H9 (cell line): ENCODE measurements at places on chromosomes 2 and 18.

DNA sequence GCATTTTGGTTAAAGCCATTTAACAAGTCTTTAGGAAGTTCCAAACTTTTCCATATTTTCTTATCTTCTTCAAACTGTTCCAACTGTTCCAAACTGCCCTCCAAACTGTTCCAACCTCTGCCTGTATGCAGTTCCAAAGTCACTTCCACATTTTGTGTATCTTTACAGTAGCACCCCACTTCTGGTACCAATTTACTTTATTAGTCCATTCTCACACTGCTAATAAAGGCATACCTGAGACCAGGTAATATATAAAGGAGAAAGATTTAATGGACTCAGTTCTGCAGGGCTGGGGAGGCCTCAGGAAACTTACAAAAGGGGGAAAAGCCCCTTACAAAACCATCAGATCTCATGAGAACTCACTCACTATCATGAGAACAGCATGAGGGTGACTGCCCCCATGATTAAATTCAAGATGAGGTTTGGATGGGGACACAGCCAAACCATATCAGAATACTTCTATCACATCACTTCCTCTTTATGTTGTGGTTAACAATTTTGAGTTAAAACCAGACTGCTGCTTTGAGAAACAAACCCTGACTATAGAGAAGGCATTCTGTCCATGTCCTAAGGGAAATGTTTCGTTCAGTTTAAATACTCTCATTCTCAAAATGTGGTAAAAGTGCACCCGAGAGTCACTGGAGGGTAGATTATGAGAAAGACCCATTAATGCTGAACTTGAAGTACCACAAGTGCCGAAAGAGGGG lies 11.0 kb downstream of the IL18R1 start:
- DNase-seq, result no peak

DNA sequence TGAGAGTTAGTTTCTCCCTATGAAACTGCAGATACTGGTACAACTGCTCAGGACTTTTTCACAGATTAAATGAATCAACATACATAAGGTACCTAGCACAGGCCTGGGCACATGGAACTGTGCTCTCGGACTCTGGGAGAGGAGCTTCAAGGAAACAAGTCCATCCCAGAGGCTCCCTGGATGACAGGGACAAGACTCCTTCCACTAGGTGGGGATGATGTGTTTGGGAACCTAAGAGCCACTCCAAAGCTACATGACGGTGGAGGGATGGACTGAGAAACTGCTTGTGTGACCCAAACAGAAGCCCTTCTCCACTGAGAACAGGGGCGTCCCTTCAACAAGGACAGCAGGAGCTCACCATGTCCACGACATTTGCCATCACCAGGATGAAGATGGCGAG lies 37.1 kb downstream of the CENPO start:
- no peak for DNase-seq

GRCh38 chr2:144513388-144514101 lies 6.4 kb downstream of the ZEB2 start:
- no peak for DNase-seq

DNA sequence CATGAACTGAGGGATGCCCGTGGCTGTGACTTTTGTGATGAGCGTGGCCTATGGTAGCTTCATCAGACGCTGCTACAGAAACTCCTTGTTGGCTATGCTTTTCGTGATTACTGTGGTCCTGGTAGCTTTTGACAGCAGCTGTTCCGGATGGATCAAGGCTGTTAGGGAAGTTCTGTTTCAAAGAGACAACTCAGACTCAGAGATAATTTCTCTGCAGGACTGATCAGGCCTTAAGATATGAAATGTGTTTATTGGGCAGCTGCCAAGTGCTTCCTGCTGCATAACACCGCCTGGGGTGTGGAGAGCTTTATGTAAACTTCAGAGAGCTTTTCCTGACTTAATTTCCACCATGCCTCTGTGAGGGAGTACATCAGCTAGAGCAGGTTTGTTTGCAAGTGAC lies 243.8 kb downstream of the TSN start:
- DNase-seq, result no peak

- no peak for DNase-seq
Observed at GRCh38 chr2:99816908-99817307, 325.5 kb downstream of the AFF3 start.

GRCh38 chr18:75635096-75635495 lies 207.6 kb upstream of the SMIM21 start:
- DNase-seq, result no peak

DNA sequence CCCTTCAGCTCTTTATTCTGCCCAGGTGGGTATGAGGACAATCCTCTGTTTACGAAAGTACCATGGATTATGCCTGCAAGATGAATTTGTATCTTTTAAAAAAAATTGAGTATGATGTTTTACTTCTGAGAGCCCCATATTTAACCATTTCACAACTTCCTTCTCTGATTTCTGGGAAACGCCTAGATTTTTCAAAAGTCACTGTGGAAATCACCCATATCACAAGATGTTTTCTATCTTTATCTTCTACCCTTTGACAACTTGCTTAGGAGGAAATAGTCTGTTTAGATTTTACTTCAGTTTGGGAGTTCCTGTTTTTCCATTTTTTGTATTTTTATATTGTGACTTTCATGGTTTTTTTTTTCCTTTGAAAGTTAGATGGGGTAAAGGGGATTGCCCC lies 53.0 kb downstream of the ICOS start:
- no peak for DNase-seq

DNA sequence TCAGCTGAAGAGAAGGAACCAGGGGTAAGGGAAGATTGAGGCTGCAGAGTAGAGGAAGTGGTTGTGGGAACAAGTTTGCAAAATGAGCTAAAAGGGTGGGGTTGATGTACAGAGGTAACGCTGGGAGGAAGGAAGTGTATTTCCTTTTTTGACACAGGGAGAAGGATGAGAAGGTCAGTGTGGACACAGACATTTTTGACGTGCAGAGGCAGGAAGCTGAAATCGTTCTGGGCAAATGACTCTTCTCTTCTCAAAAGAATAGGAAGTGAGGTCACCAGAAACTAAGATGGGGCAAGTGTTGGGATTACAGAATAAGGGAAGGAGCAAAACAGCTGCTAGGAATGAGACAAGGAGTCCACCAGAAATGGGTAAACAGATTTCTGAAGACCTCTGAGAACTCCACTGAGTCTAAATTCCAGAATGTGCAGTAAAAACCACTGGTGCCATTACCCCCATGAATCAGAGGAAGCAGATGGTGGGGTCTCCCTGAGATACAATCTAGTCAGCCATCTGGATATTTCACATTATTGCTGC lies 20.0 kb upstream of the RNF149 start:
- DNase-seq, result no peak

DNA sequence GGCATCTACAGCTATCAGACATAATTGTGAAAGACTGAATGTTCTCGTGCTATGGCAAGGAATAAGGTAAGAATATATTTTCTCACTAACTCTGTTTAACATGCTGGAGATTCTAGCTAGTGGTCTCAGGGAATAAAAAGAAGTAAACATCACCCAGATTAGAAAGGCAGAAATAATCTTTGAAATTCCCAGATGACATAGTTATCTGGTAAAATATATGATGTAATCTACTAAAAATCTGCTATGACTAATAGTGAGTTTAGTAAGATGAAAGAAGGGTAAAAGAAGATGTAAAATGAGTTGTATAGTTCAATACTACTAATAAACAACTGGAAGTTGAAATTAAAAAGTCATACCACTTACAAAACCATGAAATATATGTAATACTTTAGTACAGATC lies 134.2 kb downstream of the DSC3 start:
- DNase-seq, result no peak

DNA sequence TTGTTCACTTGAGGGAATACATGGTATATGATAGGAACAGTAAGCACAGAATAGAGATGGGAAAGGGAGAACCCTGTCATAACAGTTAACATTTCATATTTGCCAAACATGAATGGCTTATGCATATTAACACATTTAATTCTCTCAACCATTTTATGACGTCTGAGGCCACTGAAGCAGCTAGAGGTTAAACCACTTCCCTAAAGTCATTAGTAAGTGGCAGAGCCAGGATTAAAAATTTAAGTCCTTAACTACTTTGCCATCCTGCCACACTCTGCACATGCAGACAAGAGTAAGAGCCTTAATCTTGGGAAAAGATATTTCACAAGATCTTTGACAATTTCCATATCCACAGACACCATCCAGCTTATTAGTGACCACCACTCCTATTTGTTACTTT lies 2.1 kb downstream of the LIPT1 start:
- no peak for DNase-seq

- DNase-seq, result no peak
Observed at GRCh38 chr2:39696838-39697237, 31.1 kb downstream of the TMEM178A start.

DNA sequence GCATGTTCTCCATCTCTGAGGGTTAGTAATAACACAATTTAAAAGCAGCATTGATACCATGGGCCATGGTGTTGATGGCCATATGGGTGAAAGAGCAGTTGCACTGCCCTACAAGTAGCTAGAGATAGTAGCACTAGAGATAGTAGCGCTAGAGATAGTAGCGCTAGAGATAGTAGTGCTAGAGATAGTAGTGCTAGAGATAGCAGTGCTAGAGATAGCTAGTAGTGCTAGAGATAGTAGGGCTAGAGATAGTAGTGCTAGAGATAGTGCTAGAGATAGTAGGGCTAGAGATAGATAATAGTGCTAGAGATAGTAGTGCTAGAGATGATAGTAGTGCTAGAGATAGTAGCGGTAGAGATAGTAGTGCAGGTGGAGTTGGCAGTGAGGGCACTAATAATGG lies 39.5 kb upstream of the KLHL14 start:
- no peak for DNase-seq
